ENCODE measurements at places on chromosomes 6 and 20.

GRCh38 chr6:24330137-24330732 lies 27.6 kb downstream of the DCDC2 start:
- peak; percentile 32 for DNase-seq

GRCh38 chr20:358891-359555 lies 12.1 kb downstream of the NRSN2 start:
- DNase-seq = no peak

DNA sequence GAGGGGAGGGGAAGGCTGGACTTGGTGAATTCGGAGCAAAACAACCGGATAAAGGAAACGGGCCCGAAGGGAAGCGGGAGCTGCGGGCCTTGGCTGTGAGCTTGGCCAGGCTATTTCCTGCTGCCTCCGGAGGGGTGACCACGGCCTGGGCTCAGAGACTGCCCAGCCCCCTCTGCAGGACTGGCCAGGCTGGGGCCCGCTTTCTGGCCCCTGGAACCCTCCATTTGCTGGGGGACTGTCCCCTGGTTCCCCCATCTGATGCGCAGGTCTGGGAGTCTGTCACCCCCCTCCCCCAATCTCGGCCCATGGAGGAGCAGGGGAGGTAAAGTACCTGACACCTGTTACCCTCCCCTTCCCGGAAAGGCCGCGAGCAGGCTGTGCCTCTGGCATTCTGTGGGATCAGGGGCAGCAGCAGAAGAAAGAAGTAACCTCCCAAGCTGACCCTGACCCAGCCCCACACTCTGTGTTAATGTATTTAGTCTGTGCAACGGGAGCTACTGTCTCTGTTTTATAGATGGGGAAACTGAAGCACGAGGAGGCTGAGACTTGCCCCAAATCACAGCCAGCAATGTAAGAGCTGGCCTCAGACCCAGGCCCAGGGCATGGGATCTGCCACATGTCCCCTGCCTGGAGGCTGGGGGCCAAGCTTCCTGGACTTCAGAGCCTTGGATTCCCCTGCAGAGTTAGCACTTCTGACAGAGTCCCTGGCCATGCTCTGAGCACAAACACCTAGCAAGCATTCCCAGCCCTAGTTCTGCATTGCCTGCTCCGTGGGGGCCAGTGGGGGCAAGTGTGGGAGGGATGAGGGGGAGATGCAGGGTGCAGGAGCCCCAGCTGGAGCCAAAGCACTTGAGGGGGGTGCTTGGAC lies 3.5 kb downstream of the C20orf204 start:
- no peak for DNase-seq

GRCh38 chr20:23702021-23702420 lies 13.2 kb upstream of the CST4 start:
- DNase-seq = no peak

DNA sequence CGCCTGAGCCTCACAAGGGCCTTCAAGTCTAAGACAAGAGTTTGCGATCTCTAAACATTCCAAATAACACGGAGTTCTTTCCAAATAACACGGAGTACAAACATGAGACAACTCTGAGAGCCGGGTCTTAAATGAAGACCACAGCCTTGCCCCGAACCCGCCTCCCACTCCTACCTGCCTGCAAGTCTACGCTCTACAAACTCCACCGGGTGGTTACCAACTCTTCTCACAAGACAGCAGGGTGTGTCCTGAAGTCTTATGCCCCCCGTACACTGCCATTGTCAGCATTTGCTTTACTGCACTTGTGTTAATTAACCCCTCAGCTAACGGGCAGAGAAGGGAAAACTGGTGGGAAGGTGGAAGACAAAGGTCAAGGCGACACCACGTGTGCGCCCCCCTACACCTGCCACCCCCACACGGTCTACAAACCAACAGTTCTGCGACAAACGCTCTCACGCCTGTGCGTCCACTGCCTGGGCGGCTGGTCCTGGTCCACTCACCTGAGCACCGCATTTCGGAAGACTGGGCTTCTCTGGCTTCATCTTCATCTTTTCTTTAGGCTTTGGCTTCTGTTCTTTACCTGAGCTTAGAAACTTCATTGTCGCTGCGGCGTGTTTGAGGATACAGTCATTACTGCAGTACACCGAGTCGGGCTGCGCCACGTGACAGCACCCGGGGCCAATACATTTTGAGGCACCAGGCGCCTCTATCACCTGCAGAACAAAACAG lies 19.5 kb downstream of the DIDO1 start:
- DNase-seq = no peak

DNA sequence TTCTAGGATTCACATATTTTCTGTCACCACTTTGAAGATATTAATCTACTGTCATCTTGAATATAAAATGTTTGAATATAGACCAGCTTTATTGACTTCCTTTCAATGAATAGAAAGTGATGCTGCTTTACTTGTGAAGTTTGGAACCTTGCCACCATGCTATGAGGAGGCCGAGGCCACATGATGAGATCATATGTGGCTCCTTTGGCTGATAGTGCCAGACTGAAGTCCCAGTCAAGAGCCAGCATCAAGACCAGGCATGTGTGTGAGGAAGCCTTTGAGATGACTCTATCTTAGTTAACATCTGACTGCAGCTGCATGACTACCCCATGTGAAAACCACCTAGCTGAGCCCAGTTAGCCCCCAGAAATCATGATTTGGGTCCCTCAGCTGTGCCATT lies 169.5 kb downstream of the OTOR start:
- DNase-seq = peak; percentile 84

- DNase-seq = no peak
These were observed 30.6 kb downstream of the TSHZ2 start for GRCh38 chr20:53002786-53003185.

DNA sequence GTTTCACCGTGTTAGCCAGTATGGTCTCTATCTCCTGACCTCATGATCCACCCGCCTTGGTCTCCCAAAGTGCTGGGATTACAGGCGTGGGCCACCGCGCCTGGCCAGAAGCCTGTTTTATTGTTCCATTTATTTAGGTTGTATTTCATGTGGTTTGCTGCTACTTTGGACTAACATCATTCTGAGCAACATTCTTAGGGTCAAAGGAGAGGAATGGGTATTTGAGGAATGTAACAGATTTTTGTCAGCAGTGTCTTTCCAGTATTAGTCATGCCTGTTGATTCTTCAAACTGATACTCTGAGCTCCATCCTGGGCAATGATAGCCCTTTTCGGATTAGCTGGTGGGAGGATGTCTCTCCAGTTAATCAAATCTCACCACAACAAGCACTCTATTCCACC lies 213.0 kb upstream of the CITED2 start:
- DNase-seq = peak; percentile 21

DNA sequence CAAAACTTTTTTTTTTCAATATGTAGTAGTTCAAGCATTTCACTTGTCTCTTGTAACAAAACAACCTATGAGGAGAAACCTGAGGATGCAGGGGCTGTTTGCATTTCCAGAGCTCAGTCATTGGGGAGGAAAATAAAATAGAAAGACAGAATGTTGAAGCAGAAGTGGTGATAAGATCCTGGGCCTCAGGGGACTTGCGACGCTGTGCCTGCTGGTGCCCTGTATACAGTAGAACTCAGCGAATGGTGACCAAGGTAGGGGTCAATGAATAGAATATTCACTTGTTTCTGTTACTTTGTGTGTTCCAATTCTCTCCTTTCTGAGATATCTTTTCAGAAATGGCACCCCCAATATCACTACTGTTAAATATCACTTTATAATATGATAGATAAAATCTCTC lies 271.6 kb downstream of the FARS2 start:
- no peak for DNase-seq

DNA sequence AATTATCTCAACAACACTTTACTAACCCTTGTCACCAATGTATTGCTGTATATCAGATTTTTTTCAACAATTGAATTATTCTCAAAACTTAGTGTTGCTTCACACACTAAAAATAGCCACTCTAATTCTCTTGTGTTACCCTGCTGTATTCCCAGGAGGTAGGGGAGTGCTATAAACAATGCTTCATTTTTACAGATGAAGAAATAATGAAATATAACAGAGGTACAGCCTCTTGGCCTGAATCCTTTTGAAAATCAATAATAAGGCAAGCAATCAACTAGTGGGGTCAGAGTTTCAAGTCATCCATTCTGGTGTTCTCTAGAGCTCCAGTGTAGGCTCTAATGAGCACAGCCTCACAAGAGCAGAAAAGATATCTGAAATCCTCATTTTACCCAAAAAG lies 10.9 kb downstream of the HIVEP2 start:
- no peak for DNase-seq

GRCh38 chr20:37943501-37944455 lies 40.9 kb downstream of the VSTM2L start:
- DNase-seq = no peak

DNA sequence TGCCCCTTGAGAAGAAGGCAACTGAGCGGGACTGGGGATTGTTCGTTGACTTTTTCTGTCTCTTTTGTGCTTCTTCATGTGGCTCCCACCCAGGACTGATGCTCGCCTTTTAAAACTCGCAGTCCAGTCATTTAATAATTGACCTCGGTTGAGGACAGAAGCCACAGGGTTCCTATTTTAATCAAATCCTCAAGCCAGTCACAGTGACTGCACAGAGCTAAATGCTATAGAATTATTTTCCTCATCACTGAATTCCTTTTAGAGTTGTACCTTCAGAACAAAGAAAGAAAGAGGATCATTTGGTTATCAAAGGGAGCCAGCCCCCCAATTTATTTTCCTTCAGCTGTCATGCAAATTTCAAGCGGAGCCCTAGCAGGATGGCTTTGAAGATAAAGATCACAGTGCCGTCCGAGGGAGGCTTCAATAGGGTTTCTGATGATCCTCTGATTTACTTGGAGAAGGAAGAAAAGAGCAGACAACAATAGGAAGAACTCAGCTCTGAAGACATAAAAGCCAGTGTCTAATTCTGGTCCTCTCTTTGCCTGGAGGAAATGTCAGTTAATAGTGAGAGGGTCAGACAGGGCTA lies 186.6 kb downstream of the DOK5 start:
- no peak for DNase-seq

- DNase-seq = no peak
These were observed 20.7 kb downstream of the FUCA2 start for GRCh38 chr6:143490775-143491174.

DNA sequence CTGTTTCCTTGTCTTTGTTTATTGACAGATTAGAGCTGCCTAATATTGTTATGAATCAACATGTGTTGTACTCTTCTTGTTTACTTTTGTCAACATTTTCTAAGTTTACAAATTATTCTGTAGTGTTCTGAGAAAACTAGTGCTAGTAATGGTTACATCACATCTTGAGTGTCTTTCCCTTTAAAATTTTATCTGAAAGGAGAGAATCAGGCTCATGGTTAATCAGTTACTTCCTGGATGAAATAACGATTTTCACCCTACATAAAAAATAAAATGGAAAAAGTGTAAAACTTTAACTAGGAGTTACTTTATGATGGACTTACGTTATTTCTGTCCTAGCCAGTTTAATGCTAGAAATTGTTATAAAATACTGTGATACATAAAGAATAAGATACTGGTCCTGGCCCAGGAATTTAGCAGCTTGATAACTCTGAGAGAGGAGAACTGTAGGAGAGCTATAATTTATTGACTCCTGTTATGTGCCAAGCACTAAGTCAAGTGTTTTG lies 26.4 kb upstream of the BMP5 start:
- no peak for DNase-seq

GRCh38 chr6:52976149-52976548 lies 18.9 kb downstream of the GSTA4 start:
- no peak for DNase-seq

DNA sequence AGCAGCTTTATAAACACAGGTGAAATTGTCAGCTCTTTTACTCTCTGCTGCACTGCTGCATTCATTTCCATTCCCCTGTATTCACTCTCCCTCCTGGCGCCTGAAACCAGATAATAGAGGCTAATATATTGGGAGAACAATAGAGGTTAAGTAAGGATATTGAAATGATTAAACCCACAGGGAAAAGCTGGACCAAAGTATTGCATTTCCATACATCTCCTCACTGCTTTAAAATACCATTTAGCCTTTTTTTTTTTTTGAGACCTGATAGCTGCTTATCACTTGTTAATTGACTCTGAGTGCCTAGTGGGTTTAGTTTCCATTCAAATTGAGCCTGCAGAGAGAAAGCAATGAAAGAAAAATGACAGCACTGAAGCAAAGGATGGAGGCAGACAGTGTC lies 540.5 kb upstream of the IMPG1 start:
- no peak for DNase-seq

- no peak for DNase-seq
These were observed 117.4 kb upstream of the FRMD1 start for GRCh38 chr6:168196385-168196860.

DNA sequence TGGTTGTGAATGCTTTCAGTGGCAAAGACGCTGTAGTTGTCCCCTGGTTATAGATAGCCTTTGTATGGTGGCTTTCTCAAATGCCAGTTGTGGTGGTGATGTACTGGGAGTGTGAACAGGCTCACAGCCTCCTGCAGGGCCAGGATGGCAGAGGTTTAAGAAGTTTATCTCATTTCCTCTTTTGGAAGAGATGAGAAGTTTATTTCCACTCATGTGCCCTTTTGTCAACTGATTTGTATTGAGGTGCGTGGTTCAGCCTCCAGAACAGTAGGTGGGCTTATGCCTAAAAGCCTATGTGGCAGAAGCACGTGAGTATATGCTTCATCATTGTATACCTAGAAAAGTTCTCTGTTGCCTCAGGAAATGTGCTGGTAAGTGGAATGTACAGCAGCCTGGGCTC lies 13.7 kb upstream of the ZFP57 start:
- DNase-seq = no peak

GRCh38 chr6:49457771-49458170 lies 5.3 kb downstream of the MMUT start:
- no peak for DNase-seq

- no peak for DNase-seq
These were observed 104.4 kb downstream of the MRPL14 start for GRCh38 chr6:44022671-44023352.

DNA sequence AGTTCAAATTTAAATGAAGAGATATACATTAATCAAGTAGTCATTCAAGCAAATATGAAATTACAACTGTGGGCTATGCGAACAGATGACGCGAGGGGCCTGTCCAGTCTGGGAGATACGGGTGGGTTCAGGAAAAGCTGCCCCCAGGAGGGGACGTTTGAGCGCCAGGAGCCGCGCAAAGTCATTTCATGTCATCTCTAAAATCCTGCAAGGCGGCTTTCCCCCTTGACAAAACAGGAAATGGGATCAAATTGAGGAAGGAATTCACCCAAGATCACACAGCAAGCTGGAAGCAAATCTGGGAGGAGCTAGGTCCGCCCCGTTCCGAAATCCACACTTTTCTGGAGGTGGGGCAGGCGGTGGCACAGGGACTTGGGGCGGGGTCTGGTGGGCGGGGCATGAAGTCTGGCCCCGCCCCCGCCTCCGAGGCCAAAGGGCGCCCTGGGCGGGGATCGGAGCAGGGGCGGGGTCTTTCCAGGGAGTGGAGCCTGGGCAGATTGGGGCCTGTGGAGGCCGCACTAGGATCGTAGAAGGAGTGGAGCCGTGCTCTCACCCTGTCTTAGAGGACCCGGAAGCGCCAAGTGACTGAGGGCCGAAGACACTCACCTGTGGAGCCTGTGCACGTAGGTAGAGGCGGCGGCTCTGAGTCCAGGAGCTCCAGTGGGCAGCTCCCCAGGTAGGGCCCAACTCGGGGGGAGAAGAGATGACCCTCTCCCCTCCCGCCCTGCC lies at the start of gene LPIN3:
TSS of gene LPIN3 (plus strand) at position 495 of the 729 bp plus-strand sequence. CDS start 4,983 bp downstream, outside the sequence.
- peak; percentile 89 for DNase-seq

Data from bronchial epithelial cell (primary cell).